CD4-positive, alpha-beta T cell treated with Interferon alpha-2 for 1 hour (primary cell): ENCODE measurements at places on chromosomes 4 and X.
A peak's percentile ranks its signal among the peaks of the same experiment; 100 is the strongest.

DNA sequence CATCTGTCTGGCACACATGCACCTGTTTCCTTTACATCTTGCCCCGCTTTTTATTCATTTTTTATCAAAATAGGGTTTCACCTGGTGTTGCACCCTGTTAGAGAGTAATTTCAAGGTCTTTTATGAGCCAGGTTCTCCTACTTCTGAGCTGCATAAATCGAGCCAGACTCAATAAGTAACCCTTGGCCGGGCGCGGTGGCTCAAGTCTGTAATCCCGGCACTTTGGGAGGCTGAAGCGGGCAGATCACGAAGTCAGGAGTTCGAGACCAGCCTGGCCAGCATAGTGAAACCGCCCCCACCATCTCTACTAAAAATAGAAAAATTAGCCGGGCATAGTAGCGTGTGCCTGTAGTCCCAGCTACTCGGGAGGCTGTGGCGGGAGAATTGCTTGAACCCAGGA, 1.0 kb upstream of the PPP2R3B start:
- no peak for DNase-seq

- no peak for DNase-seq
Measured at GRCh38 chr4:115054836-115055235, 58.6 kb downstream of the NDST4 start.

- no peak for DNase-seq
Measured at GRCh38 chr4:125527681-125528080, 212.9 kb downstream of the FAT4 start.

DNA sequence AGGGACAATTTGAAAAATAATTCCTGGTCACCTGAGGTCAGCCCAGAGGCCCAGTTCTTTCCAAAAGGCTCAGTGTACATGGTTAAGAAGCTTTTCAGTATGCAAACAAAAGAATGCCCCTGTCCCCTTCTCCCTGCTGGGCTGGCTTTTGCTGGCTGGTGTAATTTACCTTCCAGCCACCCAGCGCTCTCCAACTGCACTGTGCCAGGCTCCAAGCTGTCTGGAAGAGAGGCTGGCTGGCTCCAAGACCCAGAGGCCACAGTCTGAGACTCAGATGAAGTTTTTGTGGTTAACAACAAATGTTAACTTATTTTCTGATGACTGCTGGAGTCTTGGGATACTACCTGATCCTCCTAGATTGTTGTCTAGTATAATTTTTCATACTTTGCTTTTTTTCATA, 11.9 kb upstream of the KIT start:
- DNase-seq, result no peak

- DNase-seq, result no peak
Measured at GRCh38 chrX:84335121-84335520, 147.1 kb upstream of the RPS6KA6 start.

DNA sequence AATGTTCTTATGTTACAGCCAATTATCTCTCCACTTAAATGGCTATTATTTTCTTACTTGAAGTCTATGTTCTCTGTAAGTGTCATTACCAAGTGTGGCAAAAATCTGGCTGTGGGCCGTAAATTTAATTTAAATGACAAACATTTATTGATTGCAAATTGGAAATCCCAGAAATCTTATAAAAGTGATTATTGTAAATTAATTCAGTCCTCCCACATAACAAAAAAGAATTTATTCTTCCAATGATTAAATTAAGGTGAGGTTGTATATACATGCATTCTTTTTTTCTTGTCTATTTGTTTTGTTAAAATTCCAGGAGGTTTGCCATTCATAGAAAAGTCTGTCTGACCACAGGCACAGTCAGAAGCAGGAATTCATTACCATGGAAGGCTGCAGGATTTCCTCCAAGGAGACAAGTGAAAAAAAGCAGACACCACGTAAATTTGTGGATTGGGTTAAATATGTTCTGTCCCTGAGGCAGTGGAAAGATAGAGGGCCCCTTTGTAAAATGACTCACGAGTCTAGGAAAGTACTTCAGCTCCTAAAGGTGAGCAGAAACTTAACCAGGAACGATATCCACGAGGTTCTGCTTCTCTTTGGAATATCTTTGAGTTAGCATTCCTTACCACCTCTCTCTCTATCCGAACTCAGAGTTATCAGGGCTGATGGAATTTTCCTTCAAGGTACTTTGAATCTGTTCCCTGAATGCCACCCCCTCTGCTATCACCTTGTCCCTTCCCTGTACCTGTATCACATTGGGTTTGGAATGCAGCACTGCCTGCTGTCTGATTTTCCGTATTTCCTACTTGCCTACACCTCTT, 10.7 kb downstream of the PPARGC1A start:
- DNase-seq, result no peak

GRCh38 chr4:150164055-150164454, 85.8 kb downstream of the DCLK2 start:
- no peak for DNase-seq

- no peak for DNase-seq
Measured at GRCh38 chrX:22249371-22249770, 23.3 kb upstream of the CBLL2 start.

DNA sequence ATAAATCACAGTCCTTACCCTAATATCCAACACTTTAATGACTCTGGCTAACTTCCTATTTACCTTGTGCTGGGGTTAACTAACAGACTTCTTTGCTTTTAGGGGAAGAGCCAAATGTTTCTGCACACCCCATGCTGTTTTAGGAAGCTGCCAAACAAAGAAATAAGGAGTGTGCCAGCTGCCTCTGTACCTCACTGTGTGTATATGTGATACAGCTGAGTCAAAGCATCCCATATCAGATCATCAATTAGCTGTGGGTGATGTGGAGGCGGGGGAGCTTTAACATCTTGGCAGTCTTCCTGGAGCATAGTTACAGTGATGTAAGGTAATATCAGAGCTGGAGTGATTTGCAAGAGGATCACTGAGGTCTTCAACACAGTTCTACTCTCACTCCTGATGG, 95.4 kb downstream of the COL25A1 start:
- DNase-seq, result no peak

- DNase-seq, result no peak
Measured at GRCh38 chr4:59175617-59176016, 2024.5 kb upstream of the ADGRL3 start.

DNA sequence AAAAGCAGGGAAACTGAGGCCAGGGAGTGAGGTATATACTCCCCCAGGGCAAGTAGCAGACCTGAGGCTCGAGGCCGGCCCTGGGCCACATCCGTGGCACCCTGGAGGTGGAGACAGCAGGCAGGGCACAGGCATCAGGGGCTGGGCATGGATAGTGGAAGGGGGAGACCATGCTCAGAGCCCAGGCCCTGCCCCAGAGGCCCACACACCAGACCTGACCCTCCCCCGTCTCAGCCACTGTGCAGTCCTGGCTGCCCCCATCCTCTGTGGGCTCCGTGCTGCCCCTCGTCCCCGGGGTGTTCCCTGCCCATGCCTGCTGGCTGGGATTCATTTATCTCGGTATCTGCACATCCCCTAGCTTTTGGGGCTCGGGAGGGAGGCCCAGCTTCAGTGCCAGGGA, 103.1 kb upstream of the NKX1-1 start:
- DNase-seq, result no peak

GRCh38 chr4:182207830-182208396, 35.3 kb upstream of the TENM3 start:
- DNase-seq, result no peak

GRCh38 chr4:27081675-27082586, 221.3 kb downstream of the STIM2 start:
- DNase-seq, result no peak

GRCh38 chr4:41175794-41176193, 38.5 kb downstream of the APBB2 start:
- DNase-seq, result no peak

DNA sequence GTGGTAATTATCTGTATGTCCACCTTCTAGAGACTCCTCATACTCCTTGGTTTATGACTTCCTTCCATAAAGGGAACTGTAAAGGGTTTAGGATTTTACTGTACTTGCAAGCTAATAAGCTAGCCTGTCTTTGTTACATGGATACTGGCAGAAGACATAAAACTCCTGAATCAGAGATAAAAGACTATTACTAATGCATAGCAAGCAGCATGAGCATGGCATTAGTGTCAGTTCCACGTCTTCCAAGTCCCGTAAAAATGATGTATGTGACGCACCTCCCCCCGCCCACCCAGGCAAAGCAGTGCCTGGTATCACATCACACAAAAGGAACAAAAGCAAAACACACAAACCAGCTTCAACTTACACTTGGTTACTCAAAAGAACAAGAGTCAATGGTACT, 71.0 kb downstream of the SLC10A6 start:
- no peak for DNase-seq

GRCh38 chrX:53356186-53356585, 66.3 kb downstream of the SMC1A start:
- no peak for DNase-seq

DNA sequence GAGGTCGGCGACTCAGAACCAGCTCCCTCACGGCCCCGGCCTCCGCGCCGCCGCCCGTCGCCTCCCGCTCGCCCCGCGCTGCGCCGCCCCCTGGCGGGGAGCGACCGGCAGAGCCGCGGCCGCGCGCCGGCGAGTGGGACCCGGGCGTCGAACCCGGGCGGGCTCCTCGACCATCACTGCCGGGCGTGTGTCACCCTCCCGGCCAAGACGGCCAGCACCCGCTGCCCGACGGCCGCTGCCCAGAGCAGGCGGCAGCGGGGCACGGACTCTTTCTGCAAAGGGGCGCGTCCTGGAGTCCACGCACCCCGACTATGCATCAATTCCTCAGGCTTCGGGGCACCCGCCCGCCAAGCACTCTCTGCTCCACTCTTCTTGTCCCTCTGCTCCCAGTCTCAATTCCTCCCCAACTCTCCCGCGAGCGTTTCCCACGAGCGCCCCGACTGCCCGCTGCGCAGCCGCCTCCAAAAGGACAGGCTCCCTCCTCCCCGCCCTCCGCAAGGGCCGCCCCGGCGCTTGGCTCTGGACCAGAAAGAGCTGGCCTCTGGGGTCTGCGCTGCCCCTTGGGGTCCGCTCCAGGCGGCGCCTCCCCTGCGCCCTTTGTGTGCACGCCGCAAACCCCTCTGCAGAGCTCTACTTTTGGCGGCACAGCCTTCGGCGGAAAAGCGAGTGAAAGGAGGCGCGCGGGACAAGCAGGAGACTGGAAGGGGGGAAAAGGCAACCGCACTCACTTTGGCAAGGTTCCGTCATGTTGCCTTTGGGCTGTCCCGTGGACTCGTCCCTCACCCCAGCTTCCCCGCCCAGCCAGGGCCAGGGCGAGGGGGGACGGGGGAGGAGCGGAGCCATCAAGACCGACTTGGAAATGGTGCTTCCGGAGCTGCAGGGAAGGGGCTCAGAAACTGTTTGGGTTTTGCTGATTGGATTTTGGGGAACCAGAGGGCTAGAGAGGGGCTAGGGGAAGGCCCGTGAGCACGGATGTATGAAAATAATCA, 1.0 kb downstream of the PDE5A start:
- peak; percentile 31 for DNase-seq

DNA sequence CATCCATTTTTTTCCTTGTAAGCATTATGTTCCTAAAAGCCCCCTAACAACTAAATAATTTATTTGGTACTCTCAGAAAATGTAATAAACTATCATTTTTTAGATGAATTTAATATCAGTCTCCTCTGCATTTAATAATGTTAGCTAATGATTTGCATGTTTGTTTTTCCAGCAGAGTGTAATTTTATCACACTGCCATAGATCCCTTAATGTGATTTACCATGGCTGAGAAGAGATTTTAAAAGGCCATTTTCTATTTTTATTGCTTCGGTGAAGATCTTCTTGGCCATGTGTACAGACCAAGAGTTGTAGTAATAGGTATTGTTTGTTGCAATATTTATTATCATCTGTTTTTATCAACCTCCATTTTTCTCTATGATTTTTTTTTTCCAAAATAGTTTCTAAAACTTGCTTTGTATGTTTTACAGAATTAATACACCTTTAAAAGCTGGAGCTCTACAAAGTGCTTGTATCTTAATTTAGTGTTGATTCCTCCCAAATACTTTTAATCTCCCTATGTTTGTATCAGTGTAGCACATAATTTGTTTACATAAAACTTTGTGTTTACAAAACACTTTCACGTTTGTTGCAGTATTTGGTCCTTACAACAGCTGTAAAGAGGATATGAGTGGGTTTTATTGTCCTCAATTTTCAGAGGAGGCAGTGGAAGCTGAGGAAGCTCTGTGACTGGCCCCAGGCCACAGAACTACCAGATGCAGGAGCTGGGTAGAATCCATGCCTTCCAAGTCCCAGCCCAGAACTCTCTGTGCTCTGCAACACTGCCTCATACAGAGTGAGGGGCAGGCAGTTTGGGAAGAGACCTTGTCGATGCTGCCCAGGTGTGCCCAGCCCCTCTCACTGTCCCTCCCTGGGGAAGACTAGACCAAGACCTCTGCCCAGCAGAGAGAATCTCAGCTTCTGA, 58.1 kb downstream of the FAM114A1 start:
- DNase-seq, result no peak

- DNase-seq, result no peak
Measured at GRCh38 chr4:94359221-94359620, 16.6 kb upstream of the HPGDS start.

GRCh38 chrX:100995469-100995868, 26.0 kb downstream of the ARL13A start:
- DNase-seq, result no peak

DNA sequence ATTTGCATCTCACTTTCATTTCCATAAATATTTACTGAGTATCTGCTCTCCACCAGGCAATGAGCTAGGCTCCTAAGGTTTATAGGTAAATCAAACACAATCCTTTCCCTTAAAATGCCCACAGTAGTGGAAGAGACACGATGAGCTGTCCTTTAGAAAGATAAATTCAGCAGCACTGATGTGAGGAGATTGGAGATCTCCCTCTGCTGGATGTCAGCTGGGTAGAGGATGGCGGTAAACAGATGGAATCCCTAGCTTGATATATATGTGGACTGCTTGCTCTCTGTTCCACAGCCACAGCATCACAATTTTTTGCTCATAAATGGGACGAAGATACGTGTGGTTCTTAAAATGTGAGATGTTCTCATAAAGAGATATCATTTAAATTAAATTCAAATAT, 216.4 kb upstream of the RASGEF1B start:
- peak; percentile 11 for DNase-seq
